ENCODE measurements at places on chromosomes 3 and 15.

DNA sequence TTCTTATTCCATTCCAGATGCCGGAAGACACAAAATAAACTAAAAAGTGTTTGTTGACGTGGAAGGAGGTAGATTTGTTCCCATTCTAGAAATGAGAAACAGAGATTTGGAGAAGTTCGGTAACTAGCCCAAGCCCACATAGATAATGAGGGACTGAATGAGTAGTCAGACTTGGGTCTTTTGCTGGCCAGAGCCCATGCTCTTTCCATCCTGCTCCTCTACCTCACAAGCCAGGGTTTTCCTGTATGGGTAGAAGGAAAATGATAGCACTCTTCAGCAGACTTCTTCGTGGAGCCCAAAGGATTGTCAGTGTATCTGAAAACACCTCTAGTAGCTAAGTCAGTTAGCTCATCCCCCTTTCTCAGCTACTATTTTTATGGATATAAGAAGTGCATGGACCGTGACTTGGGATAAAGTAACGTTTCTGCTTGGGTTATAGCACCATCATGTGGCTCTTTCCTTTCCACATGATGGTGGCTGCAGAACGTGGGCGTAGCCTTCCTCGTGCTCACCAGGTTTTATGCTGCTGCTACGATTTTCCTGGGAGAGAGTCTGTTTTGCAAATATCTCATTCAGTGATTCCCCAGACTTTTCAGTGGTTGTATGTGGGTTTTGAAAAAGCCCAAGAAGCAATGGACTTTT, 84.6 kb downstream of the DGKG start:
- no peak for DNase-seq

- no peak for DNase-seq
Measured at GRCh38 chr3:136658946-136659682, 93.1 kb downstream of the STAG1 start.

DNA sequence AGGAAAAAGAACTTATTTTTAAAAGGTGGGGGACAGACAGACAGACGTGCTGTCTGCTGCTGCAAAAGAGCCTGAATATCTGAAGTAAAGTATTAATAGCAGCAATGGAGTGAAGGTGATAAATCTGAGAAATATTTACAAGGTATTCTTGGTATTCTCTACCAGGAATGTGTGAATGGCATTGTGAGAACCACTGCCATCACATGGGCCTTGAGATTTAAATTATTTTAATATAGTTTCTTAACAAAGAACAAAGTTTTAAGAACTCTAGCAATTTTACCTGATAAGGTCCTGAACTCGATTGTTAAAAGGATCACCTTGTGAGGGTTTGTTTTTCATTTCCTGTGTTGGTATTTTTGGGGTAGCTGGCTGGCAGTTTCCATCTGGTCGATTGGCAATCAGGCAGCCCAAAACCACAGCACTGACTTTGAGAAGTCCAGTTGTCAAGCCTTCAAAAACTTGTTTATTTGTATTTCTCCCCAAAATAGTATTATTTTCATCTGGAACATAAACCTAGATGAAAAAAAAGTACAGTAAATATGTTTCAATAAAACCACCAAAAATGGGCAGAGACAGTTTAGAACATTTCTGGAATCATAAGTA, 97.3 kb downstream of the ISL2 start:
- DNase-seq = no peak

DNA sequence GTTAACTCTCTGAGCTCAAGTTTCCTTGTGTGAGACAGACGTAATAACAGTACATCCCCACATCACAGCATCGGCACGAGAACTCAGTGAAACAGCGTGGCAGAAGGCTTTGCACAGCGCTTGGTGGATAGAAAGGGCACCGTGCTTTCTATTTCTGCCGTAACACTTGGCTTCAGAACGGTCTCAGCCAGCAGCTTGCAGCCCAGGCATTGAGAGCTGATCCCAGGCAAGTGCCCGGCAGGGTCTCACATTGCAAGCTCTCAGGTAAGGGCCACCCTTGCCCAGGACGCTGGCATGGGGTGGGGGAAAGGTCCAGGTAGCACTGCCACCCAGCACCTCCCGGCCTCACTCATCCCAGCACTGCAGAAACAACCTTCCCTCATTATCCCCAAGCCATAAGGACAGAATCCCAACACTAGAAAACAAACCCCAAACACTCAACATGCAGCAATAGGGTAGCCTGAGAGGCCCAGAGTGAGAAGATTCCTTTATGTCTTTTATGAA, 70.5 kb upstream of the ITGA11 start:
- no peak for DNase-seq

DNA sequence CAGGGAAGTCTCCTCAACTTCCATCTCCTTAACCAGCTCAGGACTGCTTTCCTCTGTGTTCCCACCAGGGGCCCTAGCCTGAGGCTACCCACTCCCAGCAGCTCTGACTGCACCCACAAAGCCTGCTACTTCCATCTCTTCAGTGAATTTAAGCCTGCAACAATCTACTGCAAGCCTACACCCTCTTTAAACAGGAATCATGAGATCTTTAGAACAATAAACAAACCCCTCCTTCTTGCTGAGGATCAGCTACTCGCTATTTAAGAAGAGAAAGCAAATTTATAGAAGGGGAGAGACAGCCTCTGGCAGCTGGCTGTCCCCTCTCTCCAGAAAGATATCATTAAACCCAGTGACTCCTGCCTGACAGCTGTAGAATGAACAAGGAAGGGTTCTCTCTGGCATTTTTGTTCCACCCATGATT, 51.9 kb downstream of the ARHGAP31 start:
- no peak for DNase-seq

- DNase-seq = no peak
Measured at GRCh38 chr3:53161820-53162671, 1.0 kb downstream of the PRKCD start.

All from cortex of kidney (tissue), 1 donor.